ENCODE measurements at places on chromosomes 1 and 21.

DNA sequence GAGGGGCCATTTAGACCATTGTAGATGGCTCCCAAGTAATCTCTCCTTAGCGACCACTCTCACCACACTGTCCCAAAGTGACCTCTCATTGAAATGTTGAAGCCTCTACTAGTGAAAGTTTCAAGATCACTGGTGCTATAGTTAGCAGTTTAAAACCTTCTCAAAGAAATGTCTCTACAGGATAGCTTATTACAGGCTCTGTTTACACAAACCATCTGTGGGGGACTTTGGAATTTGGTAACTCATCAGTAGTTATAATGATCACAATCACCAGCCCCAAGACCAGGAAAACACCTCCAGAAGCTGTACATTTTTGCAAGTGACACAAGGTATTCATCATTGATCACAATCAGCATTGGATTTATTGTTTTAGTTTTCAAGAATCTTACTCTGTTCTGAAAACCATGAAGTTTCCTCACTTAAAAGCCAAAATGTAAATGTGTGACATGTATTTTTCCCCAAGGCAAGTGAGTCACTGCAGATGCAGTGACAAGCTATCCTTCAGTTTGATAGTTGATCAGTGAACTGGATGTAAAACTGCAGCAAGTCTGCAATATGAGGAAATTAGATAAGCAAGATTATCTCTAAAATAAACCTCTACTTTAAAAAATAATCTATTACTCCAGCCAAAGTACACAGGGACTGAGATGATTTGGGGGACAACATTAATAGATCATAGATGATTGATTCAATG, 41.9 kb downstream of the C21orf91 start:
- DNase-seq: no peak

GRCh38 chr1:51569284-51570062, 47.4 kb upstream of the OSBPL9 start:
- DNase-seq: peak; percentile 37

DNA sequence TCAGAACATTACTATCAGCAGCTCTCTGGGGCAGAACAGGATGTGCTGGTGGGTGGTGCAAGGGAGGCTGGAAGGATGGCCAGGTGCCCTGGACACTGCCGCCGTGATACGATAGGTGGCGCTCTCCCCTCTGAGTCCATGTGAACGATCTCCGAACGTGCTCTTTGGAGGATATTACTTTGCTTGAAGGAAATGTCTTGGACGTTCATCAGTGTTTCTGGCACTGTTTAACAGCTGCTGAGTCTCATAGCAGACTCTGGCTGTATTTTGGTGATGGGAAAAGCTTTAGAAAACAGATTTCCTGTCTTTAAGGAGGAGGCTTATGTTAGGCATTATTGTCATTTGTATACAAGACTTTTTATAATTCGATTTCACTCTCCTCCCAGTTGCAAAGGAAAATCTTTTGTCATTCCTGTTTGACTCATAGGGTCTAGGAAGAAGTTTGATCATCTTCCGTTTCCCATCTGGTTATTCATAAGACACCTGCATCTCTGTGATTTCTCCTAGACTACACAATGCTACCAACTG, 386.2 kb upstream of the ADGRL2 start:
- no peak for DNase-seq

DNA sequence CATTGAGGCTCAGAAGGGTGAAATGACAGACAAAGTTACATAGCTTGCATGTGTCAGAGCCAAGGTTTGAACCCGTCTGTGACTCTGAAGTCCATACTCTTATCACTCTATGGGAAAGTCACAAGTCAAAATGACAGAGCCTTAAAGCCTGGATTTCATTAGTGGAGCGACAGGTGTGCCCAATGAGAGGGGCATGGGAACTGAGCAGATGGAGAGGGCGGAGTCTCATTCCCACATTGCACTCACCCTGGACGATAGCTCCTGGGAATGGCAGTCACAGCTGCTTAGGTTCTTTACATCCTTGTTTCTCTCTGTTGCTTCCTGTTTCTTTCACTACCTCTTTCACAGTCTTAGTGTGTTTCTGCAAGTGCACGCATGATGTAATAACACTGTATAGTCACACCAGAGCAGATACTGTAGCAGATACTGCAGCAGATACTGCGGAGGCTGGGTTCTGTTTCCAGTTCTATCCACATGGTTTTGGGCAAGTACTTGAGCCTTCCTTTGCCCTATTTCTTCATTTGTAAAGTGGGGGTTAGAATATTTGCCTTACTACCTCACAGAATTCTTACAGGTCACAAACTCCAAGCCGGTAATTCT, 127.2 kb downstream of the ZSCAN20 start:
- no peak for DNase-seq

All from stimulated activated CD8-positive, alpha-beta memory T cell treated with anti-CD3 and anti-CD28 coated beads, Interleukin-15, amount 100 ng/mL, for 4 hours (primary cell).